ENCODE measurements at places on chromosomes 12 and 14.

GRCh38 chr14:75494896-75495295, 27.4 kb upstream of the BATF start:
- no peak for DNase-seq

DNA sequence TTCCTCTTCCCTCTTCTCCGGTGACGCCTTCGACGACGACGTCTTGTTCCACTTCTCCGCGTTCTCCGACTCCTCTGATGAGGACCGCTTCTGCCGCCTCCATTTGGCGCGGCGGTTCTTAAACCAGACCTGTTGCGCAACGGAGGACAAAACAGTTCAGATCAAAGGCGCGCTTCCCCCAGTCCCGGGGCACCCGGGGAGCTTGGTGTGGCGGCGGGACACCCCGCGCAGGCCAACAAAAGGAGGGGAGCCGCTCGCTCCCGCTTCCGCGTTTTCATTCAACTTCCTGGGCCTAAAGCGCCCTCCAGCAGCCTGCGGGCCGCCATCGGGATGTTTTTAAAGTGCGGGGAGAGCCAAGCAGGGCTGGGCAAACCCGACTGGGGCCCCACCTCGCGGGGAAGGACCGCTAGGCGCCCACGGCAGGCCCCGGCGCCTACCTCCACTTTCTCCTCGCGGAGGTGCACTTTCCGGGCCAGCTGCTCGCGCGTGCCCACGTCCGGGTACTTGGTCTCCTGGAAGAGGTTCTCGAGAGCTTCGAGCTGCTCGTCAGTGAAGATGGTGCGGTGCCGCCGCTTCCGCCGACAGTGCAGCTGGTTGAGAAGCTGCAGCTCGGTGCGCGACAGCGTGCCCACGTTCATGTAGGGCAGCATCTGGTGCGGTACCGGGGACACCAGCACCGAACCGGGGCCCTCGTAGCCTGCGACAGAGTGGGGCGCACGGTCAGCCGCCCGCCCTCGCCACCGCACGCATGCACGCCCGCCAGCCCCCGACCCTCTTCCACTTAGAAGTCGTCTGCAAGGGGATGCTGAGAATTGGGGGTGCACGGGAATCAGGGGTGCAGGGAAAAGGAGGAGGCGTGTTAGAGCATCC, 1.2 kb downstream of the GSC start:
- no peak for DNase-seq

DNA sequence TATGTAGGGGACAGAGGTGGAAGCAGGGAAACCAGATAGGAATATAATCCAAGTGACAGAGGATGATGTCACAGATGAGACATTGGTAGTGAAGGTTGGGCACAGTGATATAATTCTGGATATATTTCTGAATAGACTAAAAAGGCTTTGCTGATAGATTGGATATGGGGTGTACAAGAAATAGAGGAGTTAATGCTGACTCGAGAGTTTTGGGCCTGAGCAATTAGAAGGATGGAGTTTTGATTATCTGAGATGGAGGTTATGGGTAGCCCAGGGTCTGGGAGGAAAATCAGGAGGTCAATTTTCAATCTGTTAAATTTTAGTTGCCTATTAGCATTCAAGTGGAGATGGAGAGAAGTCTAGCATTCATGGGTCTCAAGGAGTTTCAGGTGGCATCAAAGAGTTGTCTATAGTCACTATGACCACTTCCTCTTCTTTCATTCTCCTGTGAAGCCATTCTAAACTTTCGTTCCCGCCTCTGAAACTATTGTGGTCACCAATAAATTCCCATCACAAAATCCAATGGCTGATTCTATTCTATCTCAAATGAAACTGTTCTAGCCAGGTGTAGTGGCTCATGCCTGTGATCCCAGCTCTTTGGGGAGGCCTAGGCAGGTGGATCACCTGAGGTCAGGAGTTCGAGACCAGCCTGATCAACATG, 10.6 kb upstream of the ANO6 start:
- DNase-seq = no peak

DNA sequence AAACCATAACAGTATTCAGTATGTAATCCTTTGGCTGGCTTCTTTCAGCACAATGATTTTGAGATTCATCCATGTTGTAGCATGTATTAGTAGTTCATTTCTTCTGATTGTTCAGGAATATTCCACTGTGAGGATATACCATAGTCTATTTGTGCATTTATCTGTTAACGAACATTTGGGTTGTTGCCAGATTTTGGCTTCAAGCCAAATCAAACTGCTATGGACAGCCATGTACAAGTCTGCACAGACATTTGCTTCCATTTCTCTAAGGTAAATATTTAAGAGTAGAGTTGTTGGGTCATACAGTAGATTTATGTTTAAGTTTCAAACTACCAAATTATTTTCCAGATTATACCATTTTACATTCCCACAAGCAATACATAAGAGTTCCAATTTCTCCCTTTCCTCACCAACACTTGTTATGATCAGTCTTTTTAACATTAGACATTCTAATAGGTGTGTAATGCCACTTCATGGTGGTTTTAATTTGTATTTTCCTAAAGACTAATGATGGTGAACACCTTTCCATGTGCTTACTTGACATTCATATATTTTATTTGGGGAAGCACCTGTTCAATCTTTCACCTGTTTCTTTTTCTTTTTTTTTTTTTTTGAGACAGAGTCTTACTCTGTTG, 56.6 kb downstream of the ZFYVE21 start:
- DNase-seq = no peak

DNA sequence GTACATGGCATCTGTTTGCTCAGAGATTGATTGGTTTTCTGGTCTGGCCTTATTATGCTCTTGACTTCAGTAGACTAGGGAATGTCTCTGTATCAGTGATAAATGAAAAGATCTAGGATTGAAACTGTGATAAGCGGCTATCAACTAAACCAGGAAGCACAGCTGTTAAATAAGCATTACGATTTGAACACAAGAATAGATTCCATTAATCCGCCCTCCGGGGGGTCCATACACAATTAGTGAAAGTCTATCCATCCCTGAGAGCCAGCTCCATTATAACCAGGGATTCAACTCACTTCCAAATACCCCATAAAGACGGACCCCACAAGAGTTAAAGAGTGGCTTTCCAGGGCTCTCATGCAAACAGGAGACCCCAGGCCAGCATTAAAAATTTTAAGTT, 279.0 kb downstream of the GRIN2B start:
- no peak for DNase-seq

- DNase-seq = no peak
Observed at GRCh38 chr14:58829594-58829993, 191.8 kb downstream of the DACT1 start.

- DNase-seq = no peak
Observed at GRCh38 chr14:44372807-44373489, 134.1 kb downstream of the FSCB start.

DNA sequence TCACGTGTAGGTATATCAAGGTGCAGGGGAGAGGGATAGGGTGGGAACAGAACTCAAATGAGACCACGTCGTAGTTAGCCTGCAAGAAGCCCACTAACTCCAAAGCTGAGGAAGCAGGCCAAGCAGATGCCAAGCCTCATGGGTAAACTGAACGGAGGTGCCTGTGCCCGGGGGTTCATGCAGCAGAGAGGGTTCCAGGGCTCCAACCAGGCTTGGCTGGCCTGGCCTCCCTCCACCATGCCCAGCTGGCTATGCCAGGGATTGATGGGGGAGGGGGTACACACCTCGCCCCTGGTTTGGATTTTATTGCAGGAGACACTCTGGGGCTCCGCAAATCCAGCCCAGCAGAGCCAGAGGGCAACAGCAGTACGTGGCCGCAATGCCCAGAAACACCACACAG, 27.3 kb downstream of the PXN start:
- no peak for DNase-seq

DNA sequence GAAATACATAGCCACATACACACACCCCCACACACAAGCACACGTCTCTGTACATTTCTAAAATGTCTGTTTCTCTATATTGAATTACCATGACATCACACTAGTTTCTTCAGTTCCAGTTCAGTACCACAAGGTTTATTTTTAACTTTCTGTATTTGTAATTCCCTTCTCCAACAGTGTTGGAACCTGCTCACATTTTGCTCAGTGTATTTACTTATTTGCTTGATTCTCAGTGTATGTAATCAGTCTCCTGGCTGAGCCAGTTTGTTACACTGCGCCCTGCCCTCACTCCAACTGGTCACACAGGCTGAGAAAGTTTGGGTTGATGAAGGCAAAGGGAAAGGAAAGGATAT, 67.1 kb downstream of the MON2 start:
- no peak for DNase-seq

- DNase-seq = no peak
Observed at GRCh38 chr14:94014382-94014781, 11.8 kb upstream of the OTUB2 start.

GRCh38 chr14:50095895-50096294, 20.5 kb downstream of the VCPKMT start:
- DNase-seq = no peak

DNA sequence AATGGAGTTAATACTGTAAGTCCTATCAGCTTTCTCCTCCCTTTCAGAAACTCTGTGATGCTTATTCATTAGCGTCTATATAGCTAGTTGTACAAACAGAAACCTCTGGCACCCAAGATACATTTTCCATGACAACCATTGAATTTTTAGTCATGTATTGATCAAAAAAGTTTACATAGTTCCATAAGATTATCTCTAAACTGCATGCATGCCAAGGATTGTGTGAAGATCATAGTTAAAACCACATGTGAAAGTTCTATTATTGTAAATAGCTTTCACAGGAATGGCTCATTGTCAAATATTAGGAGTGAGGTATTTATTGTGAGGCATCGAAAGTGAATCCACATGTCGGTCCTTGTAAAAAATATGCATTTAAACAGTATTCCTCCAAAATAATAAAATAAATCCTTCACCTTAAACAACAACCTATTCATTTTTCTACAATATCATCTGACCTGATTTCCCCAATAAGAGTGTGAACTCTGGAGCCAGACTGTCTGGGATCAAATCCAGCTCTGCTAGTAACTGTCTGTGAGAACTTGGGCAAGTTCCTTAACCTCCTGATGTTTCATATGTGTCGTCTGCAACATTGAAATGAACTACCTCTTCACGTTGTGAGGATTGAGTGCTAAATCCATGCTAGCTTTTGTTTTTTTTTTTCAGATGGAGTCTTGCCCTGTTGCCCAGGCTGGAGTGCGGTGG, 10.6 kb upstream of the CDKL1 start:
- no peak for DNase-seq

- no peak for DNase-seq
Observed at GRCh38 chr14:23520899-23521533, 30.5 kb downstream of the ZFHX2 start.

Data from keratinocyte (primary cell).